ENCODE measurements at places on chromosomes 7 and 10.
A peak's percentile ranks its signal among the peaks of the same experiment; 100 is the strongest.

GRCh38 chr10:64079341-64079740, 558.1 kb downstream of the REEP3 start:
- no peak for DNase-seq

DNA sequence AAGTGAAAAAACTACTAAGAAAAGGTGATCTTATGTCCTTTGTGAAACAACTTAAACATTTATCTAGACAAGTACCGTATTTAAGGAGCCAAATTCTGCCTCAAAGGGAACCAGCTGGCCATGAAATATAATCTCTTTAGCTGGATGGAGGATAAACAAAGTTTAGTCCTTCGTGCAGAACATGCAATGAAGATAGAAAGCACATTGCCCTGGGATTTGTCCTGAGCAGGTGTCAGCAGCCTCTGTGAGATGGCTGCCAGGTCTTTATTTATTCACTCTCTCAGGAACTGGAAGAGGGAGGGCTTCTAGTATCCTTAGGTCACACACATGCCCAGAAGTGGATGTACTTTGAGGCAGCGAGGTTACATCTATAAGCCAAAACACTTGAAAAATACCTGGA, 57.4 kb upstream of the CASD1 start:
- DNase-seq: no peak

- DNase-seq: peak; percentile 0
Measured at GRCh38 chr10:86965986-86966654, 2.2 kb upstream of the ADIRF start.

- no peak for DNase-seq
Measured at GRCh38 chr10:1573981-1574380, 163.3 kb downstream of the ADARB2 start.

DNA sequence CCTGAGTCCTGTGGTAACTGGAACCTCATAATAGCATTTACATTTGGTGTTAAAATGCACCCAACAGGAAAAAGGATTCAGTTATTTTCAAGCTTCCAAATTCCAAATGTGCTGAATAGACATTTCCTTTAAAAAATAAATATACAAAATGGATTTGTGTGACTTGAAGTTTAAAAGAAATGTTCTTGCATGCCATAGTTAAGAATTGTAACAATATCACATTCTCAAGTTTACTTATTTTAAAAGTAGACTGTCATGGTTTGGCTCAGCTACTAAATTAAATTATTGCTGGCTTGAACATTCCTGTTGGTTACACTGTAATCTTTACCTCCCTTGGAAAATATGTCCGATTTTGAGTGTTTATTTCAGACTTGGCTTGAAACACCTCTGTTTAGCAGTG, 31.5 kb downstream of the BICC1 start:
- no peak for DNase-seq

DNA sequence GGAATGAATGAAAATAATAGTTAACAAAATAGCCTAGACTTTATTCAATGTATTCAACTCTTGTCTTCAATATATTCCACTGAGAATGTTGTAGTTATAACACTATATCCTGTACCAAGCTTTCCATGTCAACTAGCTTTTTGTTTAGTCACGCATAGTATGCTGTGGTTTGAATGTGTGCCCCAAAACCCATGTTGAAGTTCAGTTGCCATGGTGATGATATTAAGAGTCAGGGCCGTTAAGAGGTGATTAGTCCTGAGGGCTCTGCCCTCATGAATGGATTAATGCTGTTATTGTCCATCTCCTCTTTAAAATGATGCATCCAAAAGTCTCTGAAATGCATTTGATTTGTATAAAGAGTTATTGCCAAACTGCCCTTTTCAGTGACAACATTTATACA, 887.6 kb downstream of the NRG3 start:
- DNase-seq: no peak

- DNase-seq: peak; percentile 46
Measured at GRCh38 chr10:30510184-30510931, 76.4 kb downstream of the MAP3K8 start.

GRCh38 chr7:91311839-91312238, 47.6 kb downstream of the FZD1 start:
- peak; percentile 23 for DNase-seq

DNA sequence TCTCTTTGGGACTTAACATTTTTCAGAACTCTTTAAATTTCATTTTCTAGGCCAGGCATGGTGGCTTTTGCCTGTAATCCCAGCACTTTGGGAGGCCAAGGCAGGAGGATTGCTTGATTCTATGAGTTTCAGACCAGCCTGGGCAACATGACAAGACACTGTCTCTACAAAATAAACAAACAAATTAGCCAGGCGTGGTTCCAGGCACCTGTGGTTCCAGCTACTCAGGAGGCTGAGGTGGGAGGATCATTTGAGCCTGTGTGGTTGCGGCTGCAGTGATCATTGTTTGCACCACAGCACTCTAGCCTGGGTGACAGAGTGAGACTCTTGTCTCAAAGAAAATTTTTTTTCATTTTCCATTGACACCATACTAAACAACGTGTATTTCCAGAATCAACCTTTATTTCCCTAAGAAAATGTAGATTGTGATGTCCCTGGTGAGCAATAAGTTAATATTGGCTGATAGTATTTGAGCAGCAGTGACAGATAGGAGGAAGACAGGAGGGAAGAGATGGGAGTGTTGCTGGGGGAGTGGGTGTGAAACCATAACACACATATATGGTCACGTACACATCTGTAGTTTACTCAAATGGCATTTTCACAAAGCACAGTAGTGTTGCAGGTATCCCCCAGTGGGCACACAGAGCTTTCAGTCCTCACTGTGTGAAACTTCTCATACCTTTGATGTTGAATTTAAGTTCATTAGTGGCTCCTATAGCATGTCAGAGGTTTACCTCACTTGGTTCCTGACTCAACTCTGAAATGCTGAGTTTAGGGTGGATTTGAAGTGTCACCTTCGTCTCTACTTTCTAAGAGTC, 205.6 kb downstream of the AUTS2 start:
- no peak for DNase-seq

DNA sequence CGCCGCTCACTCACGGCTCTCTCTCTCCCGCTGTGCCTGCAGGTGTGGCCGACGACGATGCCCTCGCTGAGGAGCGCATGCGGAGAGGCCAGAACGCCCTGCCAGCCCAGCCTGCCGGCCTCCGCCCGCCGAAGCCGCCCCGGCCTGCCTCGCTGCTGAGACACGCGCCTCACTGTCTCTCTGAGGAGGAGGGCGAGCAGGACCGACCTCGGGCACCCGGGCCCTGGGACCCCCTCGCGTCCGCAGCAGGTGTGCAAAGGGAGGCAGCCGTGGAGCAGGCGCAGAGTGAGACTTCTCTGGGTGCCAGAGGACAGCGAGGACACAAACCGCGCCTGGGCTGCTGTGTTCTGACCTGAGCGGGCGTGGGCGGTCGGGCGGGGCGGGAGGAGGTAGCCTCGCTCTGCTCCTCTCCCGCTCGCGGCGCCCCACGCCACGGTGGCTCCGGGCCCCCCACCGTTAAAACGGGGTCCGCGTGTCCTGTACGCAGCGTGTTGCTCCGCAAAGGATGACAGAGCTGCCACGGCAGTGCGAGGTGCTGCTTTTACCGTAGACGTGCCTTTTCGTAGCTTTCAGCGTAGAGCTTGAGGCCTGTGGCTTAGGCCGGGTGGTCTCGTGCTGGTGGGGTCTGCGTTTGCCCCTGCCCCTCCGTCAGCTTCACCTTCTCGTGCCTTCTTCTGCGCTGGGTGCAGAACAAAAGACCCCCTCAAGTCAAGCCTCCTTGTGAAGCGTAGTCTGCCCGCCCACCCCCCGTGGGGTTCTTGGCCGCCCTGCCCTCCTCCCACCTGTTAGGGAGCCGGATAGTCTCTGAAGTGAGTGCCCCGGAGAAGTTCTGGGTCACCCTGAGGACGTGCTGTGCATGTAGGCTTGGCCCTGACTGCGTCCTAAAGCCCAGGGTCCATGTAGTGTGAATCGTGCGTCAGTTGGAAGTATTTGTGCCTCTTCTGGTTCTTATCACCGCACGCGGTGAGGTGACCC, 73.2 kb downstream of the DNAJB6 start:
- DNase-seq: no peak

DNA sequence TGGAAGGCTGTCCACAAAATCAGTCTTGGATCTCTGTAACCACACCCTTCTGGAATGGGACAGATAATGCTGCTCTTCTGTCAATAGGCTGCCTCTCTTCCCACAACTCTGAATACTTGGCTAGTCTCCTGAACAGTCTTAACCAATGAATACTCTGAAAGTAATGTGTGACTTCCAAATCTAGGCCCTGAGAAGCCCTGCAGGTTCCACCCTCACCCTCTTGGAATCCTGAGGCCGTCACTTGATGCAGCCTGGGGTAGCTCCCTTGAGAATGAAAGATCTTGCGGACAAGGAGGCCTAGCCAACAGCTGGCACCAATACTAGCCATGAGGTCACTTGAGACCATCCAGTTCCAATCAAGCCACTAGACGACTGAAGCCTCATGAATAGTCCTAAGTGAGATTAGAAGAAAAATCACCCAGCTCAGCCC, 109.2 kb downstream of the ARHGAP12 start:
- no peak for DNase-seq

DNA sequence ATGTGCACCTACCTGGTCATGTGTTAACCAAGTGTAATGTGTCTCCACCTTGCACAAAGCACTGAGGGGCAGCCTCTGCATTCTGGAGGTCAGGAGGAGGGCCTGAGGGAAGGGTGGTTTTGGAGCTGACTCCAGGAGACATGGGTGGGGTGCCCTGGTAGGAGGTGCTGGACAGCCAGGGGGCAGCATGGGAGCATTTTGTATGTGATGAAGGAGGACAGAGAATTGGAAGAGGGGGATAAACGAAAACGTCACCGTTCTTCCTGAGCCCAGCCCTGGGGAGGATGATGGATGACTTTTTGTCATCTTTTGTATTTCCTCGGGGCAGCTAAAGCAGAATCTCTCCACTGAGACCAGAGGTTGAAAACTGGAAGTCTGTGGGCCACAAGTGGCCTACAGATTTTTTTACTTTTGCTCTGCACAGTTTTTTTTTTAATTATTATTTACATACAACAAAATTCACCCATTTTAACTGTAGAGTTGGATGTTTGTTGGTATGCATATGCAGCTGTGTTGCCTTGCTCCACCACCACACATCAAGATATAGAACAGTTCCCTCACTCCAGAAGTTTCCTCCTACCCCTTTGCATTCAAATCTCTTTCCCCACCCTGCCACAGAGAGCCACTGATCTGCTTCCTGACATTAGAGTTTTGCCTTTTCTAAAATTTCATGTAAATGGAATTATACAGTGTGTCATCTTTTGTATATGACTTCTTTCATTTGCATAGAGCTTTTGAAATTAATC, 242.5 kb downstream of the VTI1A start:
- DNase-seq: peak; percentile 20

- no peak for DNase-seq
Measured at GRCh38 chr7:107833684-107834106, 30.7 kb upstream of the SLC26A3 start.

GRCh38 chr10:87093632-87094372, 841 bp downstream of the GLUD1 start:
- DNase-seq: peak; percentile 38

- DNase-seq: no peak
Measured at GRCh38 chr10:44995581-44995913, 5.2 kb upstream of the ZNF22 start.

GRCh38 chr7:45181991-45182855, 24.6 kb downstream of the RAMP3 start:
- DNase-seq: peak; percentile 8

- no peak for DNase-seq
Measured at GRCh38 chr7:14023838-14024237, 34.4 kb upstream of the ETV1 start.

DNA sequence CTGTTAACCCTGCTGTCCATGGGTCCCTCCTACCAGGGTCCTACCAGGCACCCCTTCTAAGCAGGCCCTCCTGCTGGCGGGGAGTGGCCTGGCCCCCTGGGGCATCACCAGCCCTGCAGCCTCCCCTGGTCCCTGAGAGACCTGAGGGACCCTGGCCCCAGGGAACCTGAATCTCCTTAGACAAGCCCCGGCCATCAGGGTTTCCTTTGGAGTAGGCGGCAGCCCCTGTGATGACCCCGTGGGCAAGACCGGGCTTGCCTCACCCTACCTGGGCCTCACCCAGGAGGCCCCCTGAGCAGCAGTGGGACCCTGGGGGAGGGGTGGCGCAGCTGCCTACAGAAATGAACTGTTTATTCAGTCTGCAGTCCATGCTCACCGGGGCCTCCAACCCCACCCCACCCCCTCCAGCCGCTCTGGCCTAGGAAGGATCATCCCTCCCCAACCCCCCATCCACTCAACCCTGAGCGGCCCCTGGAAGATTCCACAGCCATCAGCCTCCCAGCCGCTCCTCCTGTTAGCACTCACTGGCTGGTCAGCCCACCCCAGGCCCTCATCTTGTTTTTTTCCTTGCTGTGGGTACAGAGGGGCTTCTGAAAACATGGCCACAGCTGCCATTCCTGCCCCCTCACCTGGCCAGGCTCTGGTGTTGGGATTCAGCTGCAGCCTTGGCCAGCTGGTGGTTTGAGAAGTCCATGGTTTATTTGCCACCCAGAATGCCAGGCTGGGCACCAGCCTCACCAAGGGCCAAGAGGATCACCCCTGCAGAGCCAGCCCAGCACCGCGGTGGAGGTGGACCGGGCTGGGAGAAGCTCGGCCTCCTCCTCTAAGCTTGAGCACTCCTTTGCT, 34.8 kb upstream of the CHST15 start:
- no peak for DNase-seq

- peak; percentile 23 for DNase-seq
Measured at GRCh38 chr10:118272149-118272721, 69.9 kb downstream of the FAM204A start.

DNA sequence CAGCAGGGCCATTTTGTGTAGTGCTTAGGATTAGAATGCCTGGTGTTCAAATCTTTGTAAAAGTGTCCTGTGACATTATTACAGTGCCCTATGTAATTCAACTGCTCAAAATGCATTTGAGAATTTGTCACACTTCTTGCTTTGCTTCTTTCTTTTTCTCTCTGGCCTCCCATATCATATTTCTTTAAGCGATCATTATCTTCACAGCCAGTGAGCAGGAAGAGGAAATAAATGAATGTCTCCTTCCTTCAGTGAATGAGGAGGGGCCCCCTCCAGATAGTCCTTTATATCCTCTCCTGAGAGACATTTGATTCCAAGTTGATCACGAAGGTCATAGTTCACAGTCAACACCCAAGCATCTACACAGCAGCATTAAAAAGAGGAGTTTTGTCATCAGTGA, 425.1 kb upstream of the NPVF start:
- no peak for DNase-seq

GRCh38 chr7:43593010-43593409, 10.1 kb downstream of the STK17A start:
- DNase-seq: no peak

GRCh38 chr7:37379546-37380277, 69.0 kb downstream of the ELMO1 start:
- no peak for DNase-seq

DNA sequence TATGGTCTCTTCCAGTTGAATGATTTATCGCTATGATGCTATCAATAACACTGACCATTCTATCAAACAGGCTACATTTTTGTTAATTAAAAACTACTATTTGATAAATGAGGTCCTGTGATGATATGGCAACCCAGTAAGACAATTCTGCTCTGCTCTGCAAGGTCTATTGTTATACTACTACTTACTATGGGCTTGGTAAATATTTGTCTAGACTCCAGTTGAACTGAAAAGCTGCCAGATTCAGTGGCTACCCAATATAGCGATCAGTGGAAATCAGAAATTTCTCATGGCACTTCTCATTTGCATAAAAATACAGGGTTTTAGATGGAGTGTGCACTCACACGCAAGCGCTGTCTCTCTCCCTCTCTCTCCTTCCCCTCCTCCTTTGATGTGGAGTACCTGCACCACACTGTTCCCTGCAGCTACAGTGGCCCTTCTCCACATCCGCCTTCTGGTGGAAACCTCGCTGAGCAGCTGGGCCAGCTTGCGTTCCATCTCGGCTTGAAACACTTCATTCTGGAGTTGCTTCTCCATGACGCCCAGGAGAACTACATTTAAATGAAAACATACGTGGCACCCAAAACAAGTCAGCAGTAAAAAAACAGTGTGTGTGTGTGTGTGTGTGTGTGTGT, 77.9 kb downstream of the KIAA1549 start:
- DNase-seq: no peak

Data from AG08396 (cell line).